Left ventricle myocardium inferior (tissue), 1 donor: ENCODE measurements at places on chromosomes 3 and 15.

DNA sequence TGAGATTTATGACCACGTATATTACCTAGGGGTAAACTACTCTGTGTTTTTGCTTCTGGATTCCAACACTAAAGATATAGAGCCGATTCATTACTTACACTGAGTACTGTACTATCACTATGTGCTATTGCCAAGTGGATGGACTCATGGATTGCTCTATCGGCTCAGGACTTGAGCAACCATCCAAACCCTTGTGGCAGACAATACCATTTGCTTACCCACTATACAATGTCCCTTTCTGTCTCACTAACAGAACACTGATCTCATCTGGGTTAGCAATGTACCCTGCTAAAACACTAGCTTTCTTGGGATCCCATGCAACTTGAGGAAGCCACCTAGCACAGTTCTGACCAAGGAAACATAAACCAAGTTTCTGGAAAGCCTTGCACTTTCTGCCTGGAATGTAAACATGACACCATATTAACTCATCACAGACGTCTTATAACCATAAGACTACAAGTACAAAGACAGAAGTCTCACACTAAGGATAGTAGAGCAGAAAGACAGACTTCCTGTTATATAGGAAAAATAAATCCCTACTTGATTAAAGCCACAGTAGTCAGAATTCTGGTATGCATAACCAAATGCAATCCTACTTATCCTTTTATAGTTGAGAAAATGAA lies 38.6 kb downstream of the HACD2 start:
- DNase-seq, result no peak

- DNase-seq, result no peak
These were observed 67.4 kb downstream of the GRIP2 start for GRCh38 chr3:14472471-14473351.

- no peak for DNase-seq
These were observed 39.2 kb upstream of the BCL2A1 start for GRCh38 chr15:80010131-80010673.

GRCh38 chr3:184008161-184008560 lies 9.5 kb downstream of the ABCC5 start:
- no peak for DNase-seq

DNA sequence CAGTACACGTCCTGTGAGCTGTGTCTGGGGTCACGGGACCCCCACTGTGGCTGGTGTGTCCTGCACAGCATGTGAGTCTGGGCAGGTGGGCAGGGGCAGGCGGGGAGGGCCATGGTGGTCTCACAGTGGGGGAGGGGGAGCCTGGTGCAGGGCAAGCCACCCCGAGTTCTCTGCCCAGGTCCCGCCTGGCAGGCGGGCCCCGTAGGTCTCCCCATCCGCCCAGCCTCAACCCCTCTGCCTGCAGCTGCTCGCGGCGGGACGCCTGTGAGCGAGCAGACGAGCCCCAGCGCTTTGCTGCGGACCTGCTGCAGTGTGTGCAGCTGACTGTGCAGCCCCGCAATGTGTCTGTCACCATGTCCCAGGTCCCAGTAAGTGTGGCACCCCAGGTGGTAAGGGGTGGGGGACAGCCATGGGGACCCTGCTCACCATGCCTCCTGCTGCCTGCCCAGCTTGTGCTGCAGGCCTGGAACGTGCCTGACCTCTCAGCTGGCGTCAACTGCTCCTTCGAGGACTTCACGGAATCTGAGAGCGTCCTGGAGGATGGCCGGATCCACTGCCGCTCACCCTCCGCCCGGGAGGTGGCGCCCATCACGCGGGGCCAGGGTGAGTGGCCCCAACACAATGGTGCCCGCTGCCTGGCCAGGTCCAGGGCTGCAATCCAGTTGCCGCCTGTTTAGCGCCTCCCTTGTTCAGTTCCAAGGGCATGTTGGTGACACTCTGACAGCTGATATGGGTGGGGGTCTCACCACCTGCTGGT lies 21.9 kb downstream of the PLXNA1 start:
- DNase-seq, result no peak
